CD8-positive, alpha-beta memory T cell (primary cell): ENCODE measurements at places on chromosomes 3 and 15. TPM values are rescaled to one million over a fixed set of nuclear protein-coding genes. Genes with fewer than 3 reads are reported as not detected.

DNA sequence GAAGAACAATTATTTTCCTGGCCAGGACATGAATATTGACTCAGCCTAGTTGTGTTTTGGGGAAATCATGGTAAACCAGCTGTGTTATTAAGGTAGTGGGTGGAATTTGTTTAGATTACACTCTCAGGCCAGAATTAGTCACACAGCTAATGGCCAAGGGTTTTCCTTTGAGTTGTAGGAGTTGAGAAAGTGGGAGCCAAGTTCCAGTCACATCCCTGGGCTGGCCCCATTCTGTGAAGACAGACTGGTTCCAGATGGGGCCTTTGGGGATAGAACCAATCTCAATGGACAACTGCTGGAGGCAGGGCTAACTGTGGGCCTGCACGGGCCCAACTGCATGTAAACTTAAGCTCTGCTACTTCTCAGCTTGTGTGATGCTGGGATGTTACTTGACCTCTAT is 1.4 kb upstream of the RASL12 start:
- no peaks in the 10 kb centered on the region for H3K4me1 ChIP-seq
- DNase-seq: no peak
- no peak overlapping the region for H3K4me3 ChIP-seq
- no peak overlapping the region for H3K27ac ChIP-seq
- peaks cover 13% of the 10 kb centered on the region for H3K27me3 ChIP-seq

GRCh38 chr15:62979252-62979651 is 63.3 kb upstream of the TPM1 start:
- no peaks in the 10 kb centered on the region for H3K27me3 ChIP-seq
- H3K36me3 ChIP-seq: no peaks in the 10 kb centered on the region
- no peak overlapping the region for H3K4me3 ChIP-seq
- no peak for DNase-seq
- no peaks in the 10 kb centered on the region for H3K4me1 ChIP-seq

- H3K4me1 ChIP-seq: peaks cover 21% of the 10 kb centered on the region
- peak; percentile 53 for DNase-seq
These were observed 623 bp downstream of the ZNF639 start for GRCh38 chr3:179323197-179324110.

Gene C3orf18
- 13.0 TPM for total RNA-seq

GRCh38 chr3:69542089-69542804 is 156.4 kb upstream of the FRMD4B start:
- H3K27ac ChIP-seq: no peak overlapping the region
- H3K27me3 ChIP-seq: no peaks in the 10 kb centered on the region
- no peaks in the 10 kb centered on the region for H3K36me3 ChIP-seq
- H3K4me1 ChIP-seq: no peaks in the 10 kb centered on the region

DNA sequence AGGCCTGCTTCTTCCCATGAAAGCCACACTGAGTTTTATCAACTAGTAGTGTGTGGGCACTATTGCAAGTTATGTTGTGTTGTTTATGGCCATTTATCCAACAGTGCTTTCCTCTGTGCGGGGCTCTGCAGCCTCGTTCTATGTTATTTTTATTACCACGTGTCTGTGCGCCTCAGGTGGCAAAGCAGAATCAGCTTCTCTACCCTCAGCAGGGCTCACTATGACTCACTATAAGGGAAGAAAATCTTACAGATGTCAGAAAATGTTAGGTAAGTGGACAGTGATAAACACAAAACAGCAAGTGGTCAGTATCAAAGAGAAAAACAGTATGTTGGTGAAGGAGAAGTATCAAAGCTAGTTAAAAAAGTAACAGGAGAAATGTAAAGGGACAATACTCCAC is 61.4 kb downstream of the MOBP start:
- no peaks in the 10 kb centered on the region for H3K27me3 ChIP-seq
- no peak overlapping the region for H3K4me3 ChIP-seq
- no peak overlapping the region for H3K27ac ChIP-seq
- H3K4me1 ChIP-seq: no peaks in the 10 kb centered on the region

Gene SMCO1
- not detected for total RNA-seq

DNA sequence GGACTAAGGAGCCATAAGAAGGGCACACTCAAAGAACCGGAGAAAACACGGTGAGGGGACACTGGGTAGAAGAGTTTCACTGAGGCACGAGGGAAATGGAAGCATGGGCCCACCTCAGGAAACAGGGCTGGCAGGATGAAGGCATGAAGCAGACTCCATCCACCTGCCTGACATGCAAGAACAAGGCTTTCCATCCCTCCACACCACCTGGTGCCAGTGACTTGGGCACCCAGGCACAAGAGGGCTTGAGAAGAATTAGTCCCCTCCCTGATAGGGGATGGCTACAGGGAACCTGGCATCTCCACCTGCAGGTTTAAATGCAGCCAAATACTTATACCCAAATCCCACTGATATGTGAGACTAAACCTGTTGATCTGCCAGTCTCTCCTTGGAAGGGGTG is 38.9 kb upstream of the PPP2R3A start:
- H3K27ac ChIP-seq: no peak overlapping the region
- H3K36me3 ChIP-seq: no peaks in the 10 kb centered on the region
- no peaks in the 10 kb centered on the region for H3K4me1 ChIP-seq
- no peak for DNase-seq
- H3K27me3 ChIP-seq: no peaks in the 10 kb centered on the region

Gene CCDC191
- 1.4 TPM for total RNA-seq

Gene LIPC
- 0.47 TPM for total RNA-seq

Gene EIF4A2
- 564 TPM for total RNA-seq

Gene KBTBD8
- total RNA-seq: 21.9 TPM

DNA sequence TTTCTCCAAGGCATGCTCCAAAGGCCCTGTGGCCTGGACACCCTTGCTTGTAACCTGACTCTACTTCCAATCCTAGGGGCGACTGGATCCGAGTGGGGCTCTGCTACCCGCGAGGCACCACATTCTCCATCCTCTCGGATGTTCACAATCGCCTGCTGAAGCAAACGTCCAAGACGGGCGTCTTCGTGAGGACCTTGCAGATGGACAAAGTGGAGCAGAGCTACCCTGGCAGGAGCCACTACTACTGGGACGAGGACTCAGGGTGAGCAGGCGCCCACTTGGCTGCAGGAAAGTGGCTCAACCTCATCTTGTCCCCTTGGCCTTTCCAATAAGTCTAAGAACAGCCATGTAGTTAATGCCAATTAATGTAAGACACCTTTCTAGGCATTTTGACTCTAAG is 51.9 kb downstream of the MESD start:
- no peak overlapping the region for H3K27ac ChIP-seq
- no peak for DNase-seq
- H3K27me3 ChIP-seq: no peaks in the 10 kb centered on the region
- H3K4me1 ChIP-seq: no peaks in the 10 kb centered on the region

Gene CISH
- 216 TPM for total RNA-seq

DNA sequence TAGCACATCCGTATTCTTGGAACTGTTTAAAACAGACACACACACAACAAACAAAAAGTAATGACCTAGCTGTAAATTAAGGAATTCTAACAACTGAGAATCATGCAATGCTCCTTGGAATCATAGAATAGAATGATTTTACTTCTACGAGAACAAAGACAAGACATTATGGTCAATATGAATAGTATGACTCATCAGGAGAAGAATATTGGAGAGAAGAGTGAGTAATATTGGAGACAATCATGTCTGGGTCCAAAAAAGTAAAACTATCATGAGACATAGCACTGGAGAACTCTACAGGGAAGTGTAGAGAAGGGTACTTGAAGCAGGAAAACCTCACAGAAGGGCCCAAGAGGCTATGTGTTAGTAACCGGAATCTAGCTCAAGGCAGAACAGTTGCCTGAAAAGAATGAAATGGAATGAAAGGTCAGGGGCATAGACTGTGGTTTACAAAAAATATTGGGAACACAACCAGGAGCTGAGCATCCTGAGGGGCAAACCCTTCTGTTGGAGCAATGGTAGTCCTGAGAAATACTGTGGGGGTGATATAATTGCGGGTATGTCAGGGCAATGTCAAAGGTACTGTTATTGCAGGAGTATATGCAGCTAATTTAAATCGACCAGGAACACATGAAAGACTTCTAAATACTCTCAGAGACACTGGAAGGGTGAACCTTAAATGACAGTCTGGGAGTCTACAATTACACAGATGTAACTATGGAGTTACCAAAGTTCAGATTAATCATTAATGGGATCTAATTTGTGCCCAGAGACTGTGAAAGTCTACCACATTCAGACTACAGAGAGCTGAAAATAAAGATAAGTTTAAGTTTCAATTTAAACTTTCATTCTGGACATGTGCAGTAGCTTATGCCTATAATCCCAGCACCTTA is 201.2 kb downstream of the BCHE start:
- H3K27me3 ChIP-seq: no peaks in the 10 kb centered on the region
- no peaks in the 10 kb centered on the region for H3K4me1 ChIP-seq
- no peak for DNase-seq
- no peak overlapping the region for H3K27ac ChIP-seq
- no peaks in the 10 kb centered on the region for H3K36me3 ChIP-seq

- no peaks in the 10 kb centered on the region for H3K36me3 ChIP-seq
- H3K27ac ChIP-seq: no peak overlapping the region
- no peak for DNase-seq
These were observed 8.7 kb downstream of the BTD start for GRCh38 chr3:15610082-15610759.

DNA sequence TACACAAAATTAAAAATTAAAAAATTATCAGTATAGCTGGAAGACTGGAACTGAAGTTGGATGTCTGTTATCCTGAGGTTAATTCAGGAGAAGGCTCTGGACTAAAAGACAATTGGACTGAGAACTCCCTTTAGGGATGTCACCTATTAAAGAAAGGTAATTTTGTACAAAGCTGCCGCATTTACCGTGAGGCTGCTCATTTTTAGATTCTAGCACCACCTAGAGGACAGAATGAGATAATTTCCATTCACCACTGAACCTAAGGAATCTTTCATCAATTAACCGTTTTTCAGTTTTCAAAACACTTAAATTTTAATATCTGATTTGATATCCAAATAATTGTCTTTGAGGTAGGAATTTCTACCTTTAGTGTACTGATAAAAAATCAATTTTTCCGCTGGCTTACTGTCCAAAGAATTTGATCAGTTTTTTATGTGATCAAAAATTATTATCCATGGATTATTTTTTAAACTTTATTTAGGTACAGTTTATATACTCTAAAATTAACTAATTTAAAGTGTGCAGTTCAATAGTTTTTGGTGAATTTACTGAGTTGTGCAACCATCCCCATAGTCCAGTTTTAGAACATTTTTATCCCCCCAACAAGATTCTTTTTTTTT is 106.7 kb upstream of the TNIK start:
- no peaks in the 10 kb centered on the region for H3K4me1 ChIP-seq
- DNase-seq: no peak
- no peak overlapping the region for H3K27ac ChIP-seq
- H3K36me3 ChIP-seq: no peaks in the 10 kb centered on the region
- no peak overlapping the region for H3K4me3 ChIP-seq
- H3K27me3 ChIP-seq: no peaks in the 10 kb centered on the region

Gene ITIH1
- not detected for total RNA-seq
